ENCODE measurements at places on chromosomes 16 and 17.

DNA sequence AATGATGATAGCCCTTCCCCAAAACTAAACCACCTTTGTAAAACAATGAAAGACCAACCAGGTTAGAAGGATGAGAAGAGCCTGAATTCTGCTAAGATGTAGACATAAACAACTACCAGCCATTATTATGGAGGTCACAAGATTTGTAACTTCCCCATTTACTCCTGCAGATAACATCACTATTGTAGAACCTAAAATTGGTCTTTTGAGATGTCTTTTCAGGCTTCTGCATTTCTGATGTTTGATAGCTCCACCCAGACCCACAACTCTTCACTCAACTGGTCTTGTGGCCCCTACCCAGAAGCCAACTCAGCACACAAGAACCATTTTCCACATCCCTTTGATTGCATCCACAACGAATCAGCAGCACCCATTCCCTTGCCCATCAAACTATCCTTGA is 100.8 kb downstream of the TMEM132E start:
- no peak overlapping the region for H3K4me3 ChIP-seq
- H3K27me3 ChIP-seq, result peaks cover 2% of the 10 kb centered on the region
- no peak overlapping the region for H3K27ac ChIP-seq
- H3K36me3 ChIP-seq, result no peaks in the 10 kb centered on the region

GRCh38 chr16:4140652-4141051 is 24.4 kb upstream of the ADCY9 start:
- peaks cover 13% of the 10 kb centered on the region for H3K4me1 ChIP-seq
- H3K4me3 ChIP-seq, result no peak overlapping the region
- no peaks in the 10 kb centered on the region for H3K36me3 ChIP-seq

DNA sequence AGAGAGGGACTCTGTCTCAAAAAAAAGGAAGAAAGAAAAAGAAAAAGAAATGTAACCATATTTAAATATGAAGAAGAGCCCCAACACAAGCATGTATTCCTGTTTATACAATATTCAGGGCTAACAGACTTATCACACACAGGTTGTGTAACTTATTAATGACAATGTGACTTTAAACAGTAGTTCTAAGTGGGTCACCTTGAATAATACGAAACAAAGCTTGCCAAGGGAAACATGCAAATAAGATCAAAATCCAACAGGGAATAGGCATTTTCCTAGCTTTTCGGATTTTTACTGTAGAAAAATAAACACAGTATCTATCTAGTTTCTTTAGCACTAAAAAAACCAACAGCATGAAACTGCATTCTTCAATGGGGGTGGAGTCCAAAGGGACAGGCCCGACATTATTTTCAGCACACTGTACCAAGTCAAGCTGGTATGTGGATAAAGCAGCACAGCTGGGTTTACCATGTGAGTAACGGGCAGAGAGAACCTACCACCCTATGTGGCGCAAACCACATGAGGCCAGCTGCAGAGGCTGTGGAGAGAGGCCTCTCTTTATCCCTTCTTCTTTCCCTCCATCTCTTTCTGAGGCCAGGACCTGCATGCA is 45.3 kb downstream of the TOM1L2 start:
- H3K36me3 ChIP-seq, result no peaks in the 10 kb centered on the region
- DNase-seq, result no peak
- H3K4me1 ChIP-seq, result no peaks in the 10 kb centered on the region
- H3K27ac ChIP-seq, result no peak overlapping the region

GRCh38 chr16:79411805-79412204 is 188.7 kb downstream of the MAF start:
- no peak overlapping the region for H3K4me3 ChIP-seq
- no peak overlapping the region for H3K27ac ChIP-seq
- no peaks in the 10 kb centered on the region for H3K36me3 ChIP-seq
- H3K4me1 ChIP-seq, result peaks cover 26% of the 10 kb centered on the region
- H3K27me3 ChIP-seq, result peaks cover 3% of the 10 kb centered on the region

- DNase-seq, result no peak
- H3K4me3 ChIP-seq, result no peak overlapping the region
- H3K4me1 ChIP-seq, result peaks cover 4% of the 10 kb centered on the region
- no peaks in the 10 kb centered on the region for H3K36me3 ChIP-seq
- no peaks in the 10 kb centered on the region for H3K27me3 ChIP-seq
These were observed 68.3 kb upstream of the TANC2 start for GRCh38 chr17:62897706-62898105.

DNA sequence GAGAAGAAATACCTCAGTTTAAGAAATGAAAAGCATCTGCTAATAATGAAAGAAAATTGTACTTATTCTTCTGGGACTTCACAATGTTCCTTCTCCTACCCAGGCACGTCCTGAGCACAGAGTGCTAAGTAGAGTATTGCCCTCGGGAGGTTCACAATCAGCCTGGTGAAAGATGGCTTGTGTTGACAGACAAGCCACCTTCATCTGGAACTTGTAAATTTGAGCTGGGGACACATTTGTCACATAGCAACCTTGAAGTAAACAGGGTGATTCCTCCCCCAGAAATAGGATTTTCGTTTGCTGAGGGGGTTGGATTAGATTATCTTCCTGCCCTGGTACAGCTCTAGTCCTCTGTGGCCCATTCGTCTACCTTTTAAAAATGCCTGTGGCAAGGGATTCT is 34.4 kb upstream of the MYH2 start:
- H3K4me1 ChIP-seq, result no peaks in the 10 kb centered on the region
- H3K27me3 ChIP-seq, result peaks cover 4% of the 10 kb centered on the region
- no peak overlapping the region for H3K27ac ChIP-seq
- DNase-seq, result no peak
- no peaks in the 10 kb centered on the region for H3K36me3 ChIP-seq

- H3K27ac ChIP-seq, result peak overlapping the region; percentile 75
- DNase-seq, result peak; percentile 47
- peak overlapping the region; percentile 97 for H3K4me3 ChIP-seq
- peaks cover 13% of the 10 kb centered on the region for H3K27me3 ChIP-seq
These were observed 470 bp downstream of the MLYCD start for GRCh38 chr16:83899272-83899897.

DNA sequence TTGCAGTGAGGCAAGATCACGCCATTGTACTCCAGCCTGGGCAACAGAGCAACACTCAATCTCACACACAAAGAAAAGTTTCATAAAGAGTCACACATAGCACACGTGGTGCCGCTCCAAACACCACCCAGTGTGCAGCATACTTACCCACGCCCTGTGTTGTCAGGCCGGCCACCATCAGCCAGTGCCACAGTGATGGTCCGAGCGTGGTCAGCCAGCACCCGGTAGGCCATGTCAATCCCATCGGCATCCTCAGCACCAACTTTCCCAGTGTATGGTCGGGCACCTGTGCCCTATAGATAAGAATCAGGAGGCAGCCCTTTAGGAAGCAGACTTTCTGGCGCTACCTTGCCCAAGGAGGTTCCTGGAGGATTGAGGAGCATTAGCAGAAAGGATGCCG is 17.7 kb upstream of the EXOSC6 start:
- no peak overlapping the region for H3K27ac ChIP-seq
- H3K4me3 ChIP-seq, result no peak overlapping the region
- H3K36me3 ChIP-seq, result peaks cover 72% of the 10 kb centered on the region

Data from activated T-helper 2 cell treated with anti-CD3 and anti-CD28 coated beads, Interferon-gamma antibody, Interleukin-2, Interleukin-4, amounts not matched to agents 10 μg/mL and 5 μg/mL and 100 μg/mL, durations not matched to agents 14 hours and 24 hours and 36 hours (primary cell).